ENCODE measurements at places on chromosomes 12 and 14. TPM values are rescaled to one million over a fixed set of nuclear protein-coding genes. Genes with fewer than 3 reads are reported as not detected.

DNA sequence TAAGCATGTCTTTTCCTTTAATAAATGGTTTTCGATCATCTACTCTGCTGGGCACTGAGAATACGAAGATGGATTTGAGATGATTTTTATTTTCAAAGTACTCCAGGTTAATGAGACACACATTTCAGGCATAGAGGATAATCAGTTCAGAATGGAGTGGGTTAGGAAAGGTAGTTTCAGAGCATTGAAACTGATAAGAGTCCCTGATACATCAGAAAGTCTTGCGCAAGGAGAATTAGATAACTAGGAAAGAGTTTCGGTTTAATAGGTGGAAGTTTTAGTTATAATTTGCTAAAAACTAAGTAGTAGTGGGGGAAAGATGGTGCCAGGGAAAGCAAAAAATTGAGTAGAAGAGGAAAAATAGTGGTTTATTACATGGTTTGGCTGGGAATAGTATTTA is 50.1 kb downstream of the ZDHHC17 start:
- DNase-seq: no peak

The OR6C2 gene
- not detected for total RNA-seq

- no peak for DNase-seq
These were observed 76.8 kb downstream of the HMGA2 start for GRCh38 chr12:65900912-65901672.

The TOMM20L gene
- total RNA-seq: 0.27 TPM

GRCh38 chr12:90299666-90300065 is 591.0 kb upstream of the ATP2B1 start:
- no peak for DNase-seq

The HEBP1 gene
- 18.9 TPM for total RNA-seq
